IMR-90 (cell line): ENCODE measurements at places on chromosomes 1 and 21.

DNA sequence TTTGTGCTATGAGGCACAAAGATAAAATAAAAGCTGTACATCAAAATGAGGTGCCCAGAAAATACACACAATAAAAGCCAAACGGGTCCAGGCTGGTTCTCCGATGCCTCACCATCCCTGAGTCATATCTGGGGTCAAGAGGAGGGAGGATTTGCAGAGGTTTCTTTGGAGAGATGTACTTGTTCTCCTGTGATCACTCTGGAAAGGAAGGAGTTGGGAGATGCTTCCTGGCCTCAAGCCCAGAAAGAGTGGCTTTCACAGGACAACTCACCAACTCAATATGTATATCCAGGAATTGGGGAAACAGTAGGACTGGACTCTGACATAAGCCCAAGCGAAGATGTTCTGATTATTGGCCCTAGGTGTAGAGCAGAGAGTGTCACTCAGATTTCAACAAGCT, 51.9 kb downstream of the DIPK1A start:
- no peaks in the 10 kb centered on the region for H3K36me3 ChIP-seq
- no peak overlapping the region for H3K4me3 ChIP-seq
- H3K27me3 ChIP-seq, result no peaks in the 10 kb centered on the region

- H3K36me3 ChIP-seq, result no peaks in the 10 kb centered on the region
- H3K4me3 ChIP-seq, result no peak overlapping the region
- DNase-seq, result no peak
- H3K27ac ChIP-seq, result no peak overlapping the region
- no peaks in the 10 kb centered on the region for H3K4me1 ChIP-seq
- no peaks in the 10 kb centered on the region for H3K27me3 ChIP-seq
Measured at GRCh38 chr21:36470294-36470693, 9.6 kb downstream of the CLDN14 start.

- no peak for DNase-seq
Measured at GRCh38 chr1:218362418-218363076, 17.4 kb downstream of the TGFB2 start.

- H3K4me3 ChIP-seq, result no peak overlapping the region
- H3K36me3 ChIP-seq, result no peaks in the 10 kb centered on the region
- no peaks in the 10 kb centered on the region for H3K27me3 ChIP-seq
- peaks cover 37% of the 10 kb centered on the region for H3K4me1 ChIP-seq
- DNase-seq, result no peak
Measured at GRCh38 chr1:2269193-2269921, 41.2 kb downstream of the SKI start.

DNA sequence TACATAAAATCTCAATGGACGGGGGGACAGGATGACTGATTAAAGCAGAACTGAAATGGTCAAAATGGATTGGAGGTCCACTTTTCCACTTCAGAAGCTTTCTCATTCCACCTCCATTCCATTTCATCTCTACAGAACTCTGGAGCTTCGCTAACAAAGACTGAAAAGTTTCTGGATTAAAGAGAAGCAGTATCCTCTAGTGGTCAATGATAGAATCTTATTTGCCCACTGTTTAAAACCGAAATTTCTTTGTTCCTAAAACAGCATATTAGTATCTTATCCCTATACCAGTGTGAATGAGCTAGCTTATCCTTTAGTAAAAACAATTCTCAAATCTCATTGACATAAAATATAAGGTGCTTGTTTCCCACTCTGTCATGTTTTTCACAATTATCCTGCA, 890.6 kb downstream of the KCNT2 start:
- H3K4me1 ChIP-seq, result 0 out of 2 replicates have a peak, but pooled peaks cover 2% of the 10 kb centered on the region
- peak; percentile 61 for DNase-seq
- H3K27ac ChIP-seq, result no peak overlapping the region
- no peak overlapping the region for H3K4me3 ChIP-seq
- no peaks in the 10 kb centered on the region for H3K27me3 ChIP-seq
- no peaks in the 10 kb centered on the region for H3K36me3 ChIP-seq

GRCh38 chr1:180451504-180451903, 50.9 kb downstream of the ACBD6 start:
- no peak overlapping the region for H3K27ac ChIP-seq
- no peaks in the 10 kb centered on the region for H3K27me3 ChIP-seq
- H3K4me3 ChIP-seq, result no peak overlapping the region
- no peaks in the 10 kb centered on the region for H3K4me1 ChIP-seq
- DNase-seq, result no peak
- H3K36me3 ChIP-seq, result peaks cover 3% of the 10 kb centered on the region; the same call in 1 of the 2 replicates

DNA sequence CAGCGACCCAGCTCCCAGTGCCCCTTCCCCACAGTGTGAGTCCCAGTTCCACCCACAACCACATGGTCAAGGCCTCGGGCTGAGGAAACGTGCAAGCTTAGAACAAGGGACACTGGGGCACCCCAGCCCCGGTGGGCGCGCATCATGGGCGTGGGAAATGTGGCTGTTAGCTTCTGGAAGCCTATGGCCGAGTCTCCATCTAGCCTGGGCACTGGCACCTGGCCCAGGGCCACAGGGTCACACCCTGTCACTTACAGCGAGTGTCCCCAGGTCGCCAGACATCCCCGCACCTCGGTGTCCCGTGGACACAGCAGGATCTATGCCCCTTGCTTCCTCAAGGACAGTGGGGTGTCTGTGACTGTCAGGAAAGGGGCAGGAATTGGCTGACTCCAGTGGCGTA, 37.0 kb upstream of the COL6A1 start:
- H3K4me1 ChIP-seq, result no peaks in the 10 kb centered on the region
- no peak for DNase-seq
- no peaks in the 10 kb centered on the region; the same call in 1 of the 2 replicates for H3K27me3 ChIP-seq
- H3K36me3 ChIP-seq, result no peaks in the 10 kb centered on the region
- H3K27ac ChIP-seq, result no peak overlapping the region

DNA sequence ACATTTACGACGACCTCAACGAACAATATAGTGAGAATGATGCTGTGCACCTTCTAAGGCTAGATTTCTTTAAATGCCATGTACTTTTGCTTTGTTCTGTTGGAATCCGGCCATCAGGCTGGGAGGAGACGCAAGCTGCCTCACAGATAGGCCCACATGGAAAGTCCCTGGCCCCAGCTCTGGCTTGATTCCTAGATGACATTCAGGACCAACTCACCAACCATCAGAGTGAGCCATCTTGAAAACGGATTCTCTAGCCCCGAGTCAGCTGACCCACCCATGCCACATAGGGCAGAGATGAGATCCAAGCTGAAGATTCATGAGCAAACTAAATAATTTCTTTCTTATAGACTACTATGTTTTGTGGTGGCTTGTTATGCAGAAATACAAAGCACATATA, 164.4 kb downstream of the ZNF281 start:
- DNase-seq, result peak; percentile 89
- no peak overlapping the region for H3K4me3 ChIP-seq
- H3K36me3 ChIP-seq, result no peaks in the 10 kb centered on the region
- H3K4me1 ChIP-seq, result peaks cover 9% of the 10 kb centered on the region
- H3K27me3 ChIP-seq, result no peaks in the 10 kb centered on the region
- no peak overlapping the region for H3K27ac ChIP-seq

GRCh38 chr1:156413391-156414246, 44.6 kb downstream of the RHBG start:
- peaks cover 76% of the 10 kb centered on the region for H3K27me3 ChIP-seq
- no peak overlapping the region for H3K27ac ChIP-seq
- H3K4me1 ChIP-seq, result no peaks in the 10 kb centered on the region
- DNase-seq, result no peak

DNA sequence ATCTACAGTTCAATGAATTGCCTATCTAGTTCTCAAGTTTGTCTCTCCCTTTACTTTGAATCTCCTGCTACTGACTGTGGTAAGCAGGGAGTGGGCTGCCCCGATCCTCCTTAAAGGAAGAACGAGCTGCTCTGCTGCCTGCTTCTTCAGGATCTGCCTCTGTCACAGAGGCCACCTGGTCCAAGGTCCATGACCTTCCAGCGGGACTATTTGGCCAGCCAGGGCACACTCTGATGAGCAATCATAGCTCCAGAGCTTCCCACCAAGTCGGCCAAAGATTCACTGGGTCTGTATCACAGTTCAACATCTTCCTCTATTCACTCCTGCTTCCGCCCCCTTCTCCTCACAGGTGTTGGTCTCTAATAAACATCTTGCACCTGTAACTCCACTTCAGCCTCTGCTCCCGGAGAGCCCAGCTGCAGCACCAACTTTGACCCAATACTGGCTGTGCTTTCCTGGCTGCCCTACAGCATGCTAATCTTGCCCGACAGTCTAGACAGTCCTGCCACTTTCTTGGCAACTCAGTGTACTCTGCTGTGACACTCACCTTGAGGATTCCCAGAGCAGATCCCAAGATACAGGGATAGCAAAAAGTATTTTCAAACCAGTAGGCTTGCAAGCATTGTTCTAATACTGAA, 16.9 kb upstream of the MAP10 start:
- no peak overlapping the region for H3K27ac ChIP-seq
- H3K4me3 ChIP-seq, result no peak overlapping the region
- no peaks in the 10 kb centered on the region for H3K27me3 ChIP-seq
- no peak for DNase-seq
- no peaks in the 10 kb centered on the region for H3K36me3 ChIP-seq
- peaks cover 2% of the 10 kb centered on the region; the same call in 1 of the 2 replicates for H3K4me1 ChIP-seq

DNA sequence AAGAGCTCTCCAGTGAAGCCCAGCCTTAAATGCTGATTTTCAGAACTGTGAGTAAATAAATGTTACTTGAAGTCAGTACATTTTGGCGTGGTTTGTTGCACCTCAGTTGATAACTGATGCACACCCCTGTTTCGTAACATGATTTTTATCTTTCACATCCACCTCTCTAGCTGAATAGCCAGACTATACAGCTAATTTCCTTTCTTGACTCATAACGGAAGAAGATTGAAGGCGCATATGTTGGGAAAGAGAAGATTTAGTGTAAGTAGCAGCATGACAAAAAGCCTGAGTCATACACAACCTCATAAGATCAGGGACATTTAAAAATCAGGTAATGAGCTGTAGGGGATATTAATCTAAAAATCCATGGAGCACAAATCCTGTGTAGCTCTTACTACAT, 716.2 kb upstream of the ZP4 start:
- no peak overlapping the region for H3K4me3 ChIP-seq
- H3K27me3 ChIP-seq, result no peaks in the 10 kb centered on the region
- no peak overlapping the region for H3K27ac ChIP-seq
- DNase-seq, result peak; percentile 47

DNA sequence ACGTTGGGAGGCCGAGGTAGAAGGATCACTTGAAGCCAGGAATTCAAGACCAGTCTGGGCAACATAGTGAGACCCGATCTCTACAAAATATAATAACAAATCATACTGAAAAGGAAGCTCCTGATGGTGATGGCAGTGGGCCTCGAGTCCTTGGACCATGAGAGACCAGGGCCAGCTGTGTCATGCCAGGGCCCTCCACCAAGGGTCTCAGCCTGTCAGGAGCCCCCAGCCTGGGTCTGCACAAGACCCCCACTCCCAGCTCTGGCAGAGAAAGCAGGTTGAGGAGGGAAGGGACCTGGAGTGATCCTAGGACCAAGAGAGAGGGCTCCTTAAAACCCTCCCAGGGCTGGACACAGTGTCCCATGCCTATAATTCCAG, 6.7 kb upstream of the CTRC start:
- H3K27me3 ChIP-seq, result no peaks in the 10 kb centered on the region
- no peak overlapping the region for H3K4me3 ChIP-seq
- no peak for DNase-seq

DNA sequence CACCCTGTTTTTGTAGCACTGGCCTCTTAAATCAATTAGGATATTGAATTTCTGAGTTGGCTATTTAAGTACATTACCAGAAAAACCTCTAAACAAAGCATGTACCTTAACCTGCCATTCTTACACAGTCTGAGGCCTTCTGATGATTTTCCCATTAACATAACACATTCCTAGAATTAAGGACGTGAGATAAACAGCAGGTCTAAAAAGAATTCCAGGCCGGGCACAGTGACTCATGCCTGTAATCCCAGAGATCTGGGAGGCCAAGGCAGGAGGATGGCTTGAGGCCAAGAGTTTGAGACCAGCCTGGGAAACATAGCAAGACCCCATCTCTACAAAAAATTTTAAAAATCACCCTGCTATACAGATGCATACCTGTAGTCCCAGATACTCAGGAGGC, 18.0 kb upstream of the LRRC8D start:
- H3K4me1 ChIP-seq, result no peaks in the 10 kb centered on the region
- no peaks in the 10 kb centered on the region for H3K27me3 ChIP-seq
- no peak overlapping the region for H3K4me3 ChIP-seq

- no peaks in the 10 kb centered on the region for H3K4me1 ChIP-seq
- H3K36me3 ChIP-seq, result no peaks in the 10 kb centered on the region
- H3K27ac ChIP-seq, result no peak overlapping the region
Measured at GRCh38 chr1:231171623-231172197, 9.9 kb downstream of the TRIM67 start.

GRCh38 chr1:36132029-36132428, 7.0 kb upstream of the COL8A2 start:
- H3K4me3 ChIP-seq, result no peak overlapping the region
- no peaks in the 10 kb centered on the region for H3K27me3 ChIP-seq
- peaks cover 24% of the 10 kb centered on the region for H3K4me1 ChIP-seq

DNA sequence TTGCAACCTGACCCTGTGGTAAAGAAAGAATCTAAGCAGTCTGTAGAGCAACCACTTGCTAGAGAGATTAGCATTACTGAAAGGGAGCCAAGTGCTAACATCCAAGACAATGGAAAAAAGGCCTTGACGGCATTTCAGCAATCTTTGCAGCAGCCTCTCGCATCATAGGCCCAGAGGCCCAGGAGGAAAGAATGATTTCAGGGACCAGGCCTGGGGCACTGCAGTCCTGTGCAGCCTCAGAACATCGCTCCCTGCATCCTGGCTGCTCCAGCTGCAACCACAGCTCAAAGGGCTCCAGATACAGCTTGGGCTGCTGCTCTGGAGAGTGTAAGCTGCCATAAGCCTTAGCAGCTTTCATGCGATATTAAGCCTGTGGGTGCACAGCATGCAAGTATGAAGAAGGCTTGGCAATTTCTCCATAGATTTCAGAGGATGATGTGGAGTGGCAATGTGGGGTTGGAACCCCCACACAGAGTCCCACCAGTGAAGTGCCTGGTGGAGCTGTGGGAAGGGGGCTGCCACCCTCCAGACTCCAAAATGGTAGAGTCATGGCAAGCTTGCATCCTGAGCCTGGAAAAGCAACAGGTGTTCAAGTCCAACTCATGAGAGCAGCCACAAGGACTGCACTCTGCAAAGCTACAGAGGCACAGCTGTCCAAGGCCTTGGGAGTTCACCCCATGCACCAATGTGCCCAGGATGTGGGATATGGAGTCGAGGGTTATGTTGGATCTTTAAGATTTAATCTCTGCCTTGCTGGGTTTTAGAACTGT, 110.6 kb upstream of the HMGB4 start:
- H3K27ac ChIP-seq, result no peak overlapping the region
- no peak overlapping the region for H3K4me3 ChIP-seq
- no peaks in the 10 kb centered on the region for H3K4me1 ChIP-seq

DNA sequence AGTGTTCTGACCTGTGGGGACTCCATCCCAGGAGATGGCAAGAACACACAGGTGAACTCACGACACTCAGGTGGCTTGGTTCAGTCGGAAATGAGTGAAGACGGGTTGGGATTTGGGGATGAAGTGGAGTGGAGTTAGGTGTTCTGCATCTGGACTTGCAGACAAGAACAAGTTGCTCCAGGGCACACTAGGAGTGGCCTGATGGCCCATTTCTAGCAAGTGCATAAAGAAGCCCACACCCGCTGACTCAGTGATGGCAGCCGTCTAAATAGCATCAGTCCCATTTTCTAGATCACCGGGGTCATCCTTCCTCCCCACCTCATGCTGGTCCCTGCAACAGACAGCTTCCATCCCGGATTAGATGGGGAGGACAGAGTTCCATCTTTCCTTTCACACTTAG, 278.4 kb downstream of the C1orf94 start:
- H3K4me3 ChIP-seq, result no peak overlapping the region
- no peaks in the 10 kb centered on the region for H3K36me3 ChIP-seq
- no peaks in the 10 kb centered on the region for H3K27me3 ChIP-seq
- DNase-seq, result no peak

GRCh38 chr1:63732666-63733065, 41.2 kb upstream of the ROR1 start:
- H3K4me3 ChIP-seq, result no peak overlapping the region
- no peaks in the 10 kb centered on the region for H3K36me3 ChIP-seq
- H3K27me3 ChIP-seq, result no peaks in the 10 kb centered on the region; the same call in 1 of the 2 replicates
- DNase-seq, result peak; percentile 44
- no peak overlapping the region for H3K27ac ChIP-seq
- peaks cover 2% of the 10 kb centered on the region; the same call in 1 of the 2 replicates for H3K4me1 ChIP-seq
